ENCODE measurements at places on chromosomes 3 and 15. TPM values are rescaled to one million over a fixed set of nuclear protein-coding genes. Genes with fewer than 3 reads are reported as not detected.

TRH gene
- 0.55 TPM for total RNA-seq

DNA sequence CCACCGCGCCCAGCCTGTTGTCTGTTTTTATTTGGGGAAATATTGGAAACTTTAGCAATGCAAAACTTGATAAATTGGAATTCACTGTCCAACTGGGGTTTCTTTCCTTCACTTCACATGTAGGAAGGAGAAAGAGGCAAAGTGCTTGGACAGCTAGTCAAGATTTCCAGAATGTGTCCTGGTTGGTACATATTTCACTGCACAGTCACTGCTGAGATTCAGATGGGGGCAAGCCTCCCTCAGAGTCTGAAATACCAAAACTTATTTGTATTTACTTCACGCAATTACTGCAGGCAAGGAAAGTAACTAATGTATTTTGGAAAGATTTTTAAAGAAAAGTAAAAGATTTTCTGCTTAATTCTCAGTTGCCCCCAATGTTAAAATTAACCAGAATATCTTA is 21.0 kb downstream of the LRRC31 start:
- no peaks in the 10 kb centered on the region for H3K27me3 ChIP-seq
- H3K36me3 ChIP-seq: no peaks in the 10 kb centered on the region
- H3K27ac ChIP-seq: no peak overlapping the region
- no peak overlapping the region for H3K4me3 ChIP-seq
- no peak for DNase-seq
- H3K4me1 ChIP-seq: no peaks in the 10 kb centered on the region

GRCh38 chr15:49721091-49721490 is 100.2 kb downstream of the DTWD1 start:
- no peak for DNase-seq
- H3K4me1 ChIP-seq: no peaks in the 10 kb centered on the region
- no peaks in the 10 kb centered on the region for H3K36me3 ChIP-seq

GRCh38 chr15:99454941-99455788 is 110.6 kb upstream of the MEF2A start:
- no peaks in the 10 kb centered on the region for H3K36me3 ChIP-seq
- peak; percentile 98 for DNase-seq
- H3K27ac ChIP-seq: peak overlapping the region; percentile 93
- peaks cover 63% of the 10 kb centered on the region for H3K4me1 ChIP-seq

- H3K27me3 ChIP-seq: no peaks in the 10 kb centered on the region
- H3K36me3 ChIP-seq: no peaks in the 10 kb centered on the region
- peak overlapping the region; percentile 28 for H3K27ac ChIP-seq
- DNase-seq: no peak
Measured at GRCh38 chr3:188943591-188943990, 228.2 kb upstream of the TPRG1 start.

Measured in right atrium auricular region (tissue), 2 donors.